ENCODE measurements at places on chromosomes 4 and X.

DNA sequence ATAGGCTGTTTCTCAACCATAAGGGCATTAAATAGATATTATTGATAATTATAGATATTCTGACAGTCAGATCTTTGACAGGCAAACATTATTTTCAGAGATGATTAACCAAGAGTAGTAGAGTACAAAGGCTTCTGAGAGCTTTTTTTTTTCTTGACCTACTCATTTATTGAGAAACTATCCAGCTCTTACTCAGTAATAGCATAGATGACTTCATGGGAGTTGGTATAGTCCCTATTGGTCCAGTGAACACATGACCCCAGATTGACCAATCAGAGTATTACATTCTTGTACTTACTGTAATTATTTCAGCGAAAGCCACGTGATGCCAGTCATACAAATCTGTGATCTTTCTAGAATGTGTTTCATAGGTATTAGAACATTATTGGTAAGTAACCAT is 508.7 kb downstream of the FSTL5 start:
- DNase-seq = no peak

DNA sequence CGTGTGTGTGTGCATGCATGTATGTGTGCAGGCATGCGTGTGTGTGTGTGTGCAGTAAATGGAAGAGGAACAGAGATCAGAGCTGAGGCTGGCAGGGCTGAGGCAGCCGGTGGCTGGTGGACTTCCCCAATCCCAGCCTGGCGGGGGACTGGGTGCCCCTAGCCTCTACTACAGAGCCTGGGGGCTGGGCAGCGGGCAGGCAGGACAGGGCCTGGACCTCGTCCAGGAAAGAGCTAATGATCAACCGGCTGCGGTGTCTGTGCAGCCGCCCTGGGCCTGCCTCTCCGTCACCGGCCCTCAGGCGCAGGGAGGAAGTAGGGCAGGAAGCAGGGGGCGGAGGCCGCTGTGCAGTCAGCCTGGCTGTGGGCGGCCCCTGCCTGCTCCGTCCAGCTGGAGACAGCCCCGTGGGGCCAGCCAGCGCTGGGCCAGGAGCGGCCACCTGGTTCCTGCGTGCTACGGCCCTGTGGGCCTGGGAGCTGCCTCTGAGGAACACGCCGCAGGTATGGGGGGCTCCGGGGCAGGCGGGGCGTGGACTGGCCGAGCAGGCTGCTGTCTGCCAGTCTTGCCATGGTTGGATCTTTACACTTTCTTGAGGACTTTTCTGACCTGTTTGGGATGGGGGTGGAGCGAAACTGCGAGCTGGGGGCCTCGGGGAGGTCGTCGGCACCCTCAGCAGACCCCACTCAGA is at the start of gene SH3TC1:
Gene SH3TC1 (plus strand): TSS at position 385 of the 688 bp plus-strand sequence. CDS start 5,905 bp downstream, outside the sequence.
- peak; percentile 92 for DNase-seq

DNA sequence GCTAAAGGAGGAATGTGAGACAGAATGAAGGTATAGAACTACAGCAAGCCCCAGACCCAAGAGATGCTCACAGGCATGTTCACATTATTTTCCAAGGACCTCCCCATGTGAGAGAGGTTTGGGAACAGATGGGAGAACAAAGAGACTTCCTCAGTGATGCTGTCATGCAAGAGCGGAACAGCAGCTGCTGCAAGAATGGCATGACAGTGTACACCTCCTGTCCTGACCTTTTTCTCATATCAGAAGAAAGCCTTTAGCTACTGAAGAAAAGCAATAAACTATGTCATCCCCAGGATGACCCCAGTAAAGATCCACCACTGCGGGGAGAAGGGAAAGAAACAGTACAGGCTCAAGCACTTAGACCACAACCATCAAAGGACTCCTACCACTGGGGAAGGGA is 7.2 kb downstream of the PRDM5 start:
- no peak for DNase-seq

DNA sequence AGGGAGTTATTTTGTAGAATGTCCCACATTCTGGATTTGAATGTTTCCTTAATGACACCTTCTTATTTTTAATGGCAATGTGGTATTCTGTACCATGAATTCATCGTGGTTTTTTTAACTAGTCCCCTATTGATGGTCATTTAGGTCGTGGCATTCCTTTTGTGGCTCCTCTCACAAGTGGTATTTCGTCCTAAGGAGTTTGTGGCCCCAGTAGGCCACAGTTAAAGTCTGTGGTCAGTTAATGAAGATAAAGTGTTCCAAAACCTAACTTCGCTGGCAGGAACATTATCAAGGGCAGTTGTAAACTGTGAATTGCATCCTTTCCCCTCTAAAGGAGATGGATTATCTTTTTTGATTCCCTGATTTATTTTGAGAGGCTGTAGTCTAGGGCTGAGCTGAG is 133.2 kb downstream of the TMEM164 start:
- no peak for DNase-seq

- no peak for DNase-seq
Observed at GRCh38 chr4:124435274-124435950, 277.1 kb downstream of the ANKRD50 start.

GRCh38 chrX:56802921-56803849 is 74.1 kb downstream of the NBDY start:
- no peak for DNase-seq

DNA sequence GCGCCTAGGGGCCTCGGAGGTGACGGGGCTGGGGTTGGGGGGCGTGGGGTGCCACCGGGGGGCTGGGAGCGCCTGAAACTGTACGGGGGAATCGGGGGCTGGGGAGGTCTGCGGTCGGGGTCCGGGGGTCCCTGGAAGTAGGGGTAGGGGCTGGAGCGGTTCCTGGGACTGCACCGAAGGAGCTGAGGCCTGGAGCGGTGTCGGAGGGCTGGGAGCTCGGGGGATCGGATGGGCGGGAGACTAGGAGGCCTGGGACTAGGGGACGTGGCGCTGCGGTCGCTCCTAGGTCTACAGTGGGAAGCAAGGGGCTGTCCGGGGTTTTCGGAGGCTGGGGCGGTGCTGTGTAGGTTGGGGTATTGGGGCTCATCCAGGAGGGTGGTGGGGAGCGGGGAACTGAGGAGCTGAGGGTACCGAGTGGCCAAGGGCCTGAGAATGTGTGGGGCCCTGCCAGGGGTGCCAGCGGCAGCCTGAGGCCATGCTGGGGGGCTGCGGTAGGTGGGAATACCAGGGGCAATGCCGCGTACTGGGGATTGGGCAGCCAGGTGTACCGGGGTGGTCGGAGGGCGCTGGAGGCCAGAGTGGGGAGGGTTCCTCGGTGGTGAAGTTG is 562 bp downstream of the AKAP17A start:
- DNase-seq = peak; percentile 25

GRCh38 chr4:42398871-42399331 is 1.6 kb downstream of the SHISA3 start:
- DNase-seq = no peak

GRCh38 chr4:100042235-100042634 is 92.2 kb upstream of the H2AZ1 start:
- DNase-seq = no peak

- no peak for DNase-seq
Observed at GRCh38 chrX:10173331-10173900, 16.6 kb downstream of the CLCN4 start.

DNA sequence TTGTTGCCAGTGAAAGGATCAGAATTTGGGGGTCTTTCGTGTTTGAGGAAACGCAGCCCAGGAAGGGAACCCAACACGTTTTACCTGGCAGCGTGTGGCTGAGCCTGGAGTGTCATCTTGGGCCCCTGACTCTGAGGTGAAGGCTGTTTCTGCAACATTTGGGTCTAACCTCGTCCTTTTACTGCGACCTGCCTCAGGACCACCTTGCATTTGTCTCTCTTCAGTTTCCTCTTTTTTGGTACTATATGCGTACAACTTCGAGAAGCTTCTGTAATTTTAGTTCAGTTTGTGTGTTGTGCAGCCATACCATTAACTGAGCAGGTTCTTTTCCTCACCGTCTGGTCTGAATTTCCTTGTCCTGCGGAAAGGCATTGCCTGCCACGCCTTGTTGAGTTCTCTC is 61.5 kb downstream of the TMEM131L start:
- no peak for DNase-seq

DNA sequence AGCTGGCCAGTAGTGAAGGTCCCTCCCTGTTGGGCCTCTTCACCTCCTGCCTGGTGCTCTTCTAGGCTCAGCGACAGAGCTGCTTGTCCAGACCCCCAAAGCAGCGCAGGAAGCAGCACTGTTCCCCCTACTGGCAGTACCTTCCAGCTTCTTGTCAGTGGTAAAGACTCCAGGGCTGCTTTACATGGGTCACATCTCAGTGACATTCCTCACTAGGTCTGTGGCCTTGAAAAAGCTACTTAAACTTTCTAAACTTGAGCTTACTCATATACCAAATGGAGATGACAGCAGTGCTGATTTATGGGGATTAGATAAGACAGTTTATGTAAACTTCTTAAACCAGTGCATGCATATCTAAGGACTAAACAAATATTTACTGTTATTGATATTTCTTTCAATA is 117.3 kb downstream of the FAT4 start:
- DNase-seq = peak; percentile 4

- no peak for DNase-seq
Observed at GRCh38 chrX:24027086-24027485, at the start of gene KLHL15. Gene KLHL15 (minus strand): TSS chrX:24027186. CDS start chrX:24006693, 20,493 bp downstream.

DNA sequence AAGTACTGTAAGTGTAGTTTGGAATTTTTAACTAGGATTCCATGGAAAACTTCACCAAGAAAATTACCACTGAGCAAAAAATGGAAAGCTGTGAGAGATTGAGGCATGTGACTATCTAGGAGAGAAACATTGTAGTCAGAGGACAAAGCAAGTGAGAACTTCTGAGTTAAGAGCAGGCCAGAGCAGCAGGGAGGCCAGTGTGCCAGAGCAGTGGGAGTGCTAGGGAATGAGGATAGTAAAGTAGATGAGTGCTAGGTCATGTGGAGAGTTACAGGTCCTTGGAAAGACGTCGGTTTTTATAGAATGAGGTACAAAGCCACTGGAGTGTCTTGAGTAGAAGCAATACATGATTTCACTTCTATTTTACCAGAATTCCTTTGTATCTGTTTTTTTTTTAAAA is 52.7 kb upstream of the FAT4 start:
- DNase-seq = no peak

GRCh38 chrX:131816551-131817136 is 206.5 kb upstream of the STK26 start:
- DNase-seq = peak; percentile 40

DNA sequence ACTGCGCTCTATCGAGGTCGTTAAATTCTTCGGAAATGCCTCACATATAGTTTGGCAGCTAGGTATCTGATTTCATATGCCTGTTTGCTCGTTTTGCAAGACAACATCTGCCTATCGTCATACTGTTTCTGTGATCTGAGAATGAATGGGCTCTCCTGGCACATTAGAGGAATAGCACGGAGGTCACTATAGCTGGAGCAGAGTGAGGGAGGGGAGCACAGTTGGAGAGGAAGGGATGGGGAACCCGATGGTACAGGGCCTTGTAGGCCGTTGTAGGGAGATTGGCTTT is 552 bp downstream of the IKBKG start:
- DNase-seq = no peak

GRCh38 chr4:107858158-107858742 is 33.5 kb downstream of the SGMS2 start:
- no peak for DNase-seq

DNA sequence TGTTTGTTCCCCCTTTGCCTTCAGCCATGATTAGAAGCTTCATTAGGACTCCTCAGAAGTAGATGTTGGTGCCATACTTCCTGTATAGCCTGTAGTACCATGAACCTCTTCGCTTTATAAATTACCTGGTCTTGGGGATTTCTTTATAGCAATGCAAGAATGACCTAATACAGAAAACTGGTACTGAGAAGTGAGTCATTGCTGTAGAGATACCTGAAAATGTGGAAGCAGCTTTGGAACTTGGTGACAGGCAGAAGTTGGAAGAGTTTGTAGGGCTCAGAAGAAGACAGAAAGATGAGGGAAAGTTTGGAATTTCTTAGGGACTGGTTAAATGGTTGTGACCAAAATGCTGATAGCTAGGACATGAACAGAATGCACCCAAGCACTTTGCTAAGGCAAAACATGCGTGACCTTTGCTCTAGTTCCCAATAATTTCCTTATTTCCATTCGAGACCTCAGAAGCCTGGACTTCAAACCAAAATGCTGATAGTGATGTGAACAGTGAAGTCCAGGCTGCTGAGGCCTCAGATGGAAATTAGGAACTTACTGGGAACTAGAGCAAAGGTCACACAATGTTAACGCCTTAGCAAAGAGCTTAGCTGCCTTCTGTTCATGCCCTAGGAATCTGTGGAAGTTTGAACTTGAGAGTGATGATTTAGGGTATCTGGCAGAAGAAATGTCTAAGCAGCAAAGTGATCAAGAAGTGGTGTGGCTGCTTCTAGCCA is 3.0 kb upstream of the USP46 start:
- no peak for DNase-seq

- no peak for DNase-seq
Observed at GRCh38 chrX:68438575-68438974, 5.3 kb upstream of the OPHN1 start.

- DNase-seq = no peak
Observed at GRCh38 chr4:112939901-112940300, 109.6 kb upstream of the ANK2 start.

- DNase-seq = no peak
Observed at GRCh38 chrX:154403858-154404257, 5.2 kb downstream of the DNASE1L1 start.

DNA sequence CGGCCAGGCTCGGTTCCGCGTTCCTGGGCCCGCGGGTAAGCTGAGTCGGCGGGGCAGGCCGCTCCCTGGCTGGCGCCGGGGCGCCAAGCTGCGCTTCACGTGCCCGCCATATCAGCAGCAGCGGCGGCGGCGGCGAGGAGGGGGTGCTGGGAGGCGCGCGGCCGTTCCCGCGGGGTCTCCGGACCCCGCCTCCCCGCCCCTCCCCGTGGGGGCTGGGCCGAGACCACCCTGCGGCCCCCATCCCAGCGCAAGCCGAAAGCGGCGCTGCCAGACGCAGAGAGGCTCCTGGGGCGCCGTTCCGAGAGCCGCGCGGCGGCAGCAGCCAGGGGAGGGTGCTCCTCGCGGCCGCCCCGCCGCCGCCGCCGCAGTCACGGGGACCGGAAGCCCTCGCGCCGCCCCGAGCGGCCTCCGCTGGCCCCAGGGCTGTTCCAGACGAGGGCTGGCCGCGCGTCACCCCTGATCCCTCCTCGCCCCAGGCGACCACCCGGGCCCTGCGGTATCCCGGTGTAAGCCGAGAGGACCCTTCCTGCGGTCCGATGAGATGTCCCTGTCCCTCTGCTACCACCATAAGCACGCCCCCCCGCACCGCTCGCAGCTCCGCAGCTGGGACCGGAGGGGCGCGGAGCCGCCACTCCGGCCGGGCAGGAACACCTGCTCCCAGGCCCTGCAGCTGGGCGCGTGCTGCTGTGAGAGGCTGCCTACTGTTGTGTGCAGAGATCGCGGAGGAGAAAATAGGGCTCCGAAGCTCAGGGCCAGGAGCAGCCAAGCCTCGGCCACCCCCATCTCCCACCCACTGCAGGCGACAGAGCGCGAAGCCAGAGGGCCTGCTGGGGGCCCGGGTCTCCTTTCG is 7.5 kb upstream of the BCOR start:
- peak; percentile 52 for DNase-seq

- DNase-seq = peak; percentile 23
Observed at GRCh38 chr4:87058356-87059073, 123.7 kb downstream of the AFF1 start.

GRCh38 chr4:54017974-54018373 is 46.4 kb downstream of the CHIC2 start:
- no peak for DNase-seq

GRCh38 chr4:7892212-7893019 is 47.2 kb downstream of the AFAP1 start:
- DNase-seq = peak; percentile 90

- no peak for DNase-seq
Observed at GRCh38 chr4:34139346-34139745, 2105.0 kb downstream of the ARAP2 start.

- DNase-seq = no peak
Observed at GRCh38 chrX:9884031-9884779, 83.0 kb upstream of the CLDN34 start.

GRCh38 chr4:126404549-126404948 is 1089.8 kb downstream of the FAT4 start:
- peak; percentile 3 for DNase-seq
